GM19239 (cell line): ENCODE measurements at places on chromosomes 5 and 9.

- no peak for DNase-seq
These were observed 53.4 kb downstream of the INIP start for GRCh38 chr9:112664531-112664930.

DNA sequence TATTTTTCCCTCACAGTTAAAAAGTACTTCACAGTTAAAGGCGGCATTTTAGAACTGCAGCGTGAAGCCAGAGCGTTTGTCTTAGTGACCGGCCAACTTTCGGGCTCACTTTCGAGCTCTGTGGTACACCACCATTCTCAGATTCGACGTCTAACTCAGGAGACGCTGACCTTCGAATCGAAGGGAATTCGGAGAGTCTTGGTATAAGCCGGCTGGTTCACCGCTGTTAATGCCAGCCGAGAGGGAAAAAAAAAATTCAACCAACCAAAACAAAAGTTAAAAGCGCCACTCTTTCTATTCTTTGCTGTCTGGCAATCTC lies 544 bp upstream of the SNX24 start:
- DNase-seq: peak; percentile 56

DNA sequence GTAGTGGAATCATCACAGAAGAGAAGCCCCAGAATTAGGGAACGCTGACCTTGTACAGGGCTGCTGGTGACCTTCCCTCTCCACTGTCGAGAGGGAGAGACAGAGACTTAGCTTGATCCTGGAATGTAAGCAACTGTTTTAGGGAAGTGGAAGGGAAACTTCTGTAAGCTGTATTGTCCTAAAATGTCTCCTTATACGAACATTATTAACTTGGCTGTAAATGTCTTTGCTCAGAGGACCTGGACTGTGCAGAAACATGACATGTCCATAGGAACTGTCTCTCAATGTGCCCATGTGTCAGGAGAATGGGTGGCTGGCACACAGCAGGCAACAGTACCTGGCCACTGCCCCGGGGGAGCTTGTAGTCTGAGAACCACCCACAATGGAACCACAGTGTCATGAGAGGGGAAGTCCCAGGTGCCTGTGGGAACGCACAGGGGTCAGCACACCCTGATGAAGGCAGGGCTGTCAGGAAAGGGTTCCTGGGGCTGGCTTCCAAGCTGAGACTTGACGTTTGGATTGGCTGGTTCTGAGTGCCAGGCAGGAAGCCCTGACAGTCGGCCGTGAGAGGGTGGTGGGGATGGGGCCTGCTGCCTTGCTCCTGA lies 34.0 kb downstream of the DAP start:
- no peak for DNase-seq

DNA sequence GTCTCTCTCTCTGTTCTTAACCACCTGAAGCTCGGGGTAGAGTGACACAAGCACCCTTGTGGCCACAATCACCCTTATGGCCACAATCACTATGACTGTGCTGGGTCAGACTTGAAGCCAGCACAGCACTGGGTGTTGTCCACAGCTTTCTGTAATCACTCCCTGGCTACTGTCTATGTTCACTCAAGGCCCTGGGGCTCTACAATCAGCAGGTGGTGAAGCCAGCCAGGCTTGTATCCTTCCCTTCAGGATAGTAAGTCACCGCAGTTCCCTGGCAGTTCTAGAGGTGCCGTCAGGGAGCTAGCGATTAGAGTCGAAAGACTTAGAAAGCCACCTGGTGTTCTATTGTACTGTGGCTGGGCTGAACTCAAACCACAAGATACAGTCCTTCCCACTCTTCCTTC lies 44.2 kb downstream of the GDA start:
- DNase-seq: no peak

- DNase-seq: no peak
These were observed 123.7 kb upstream of the ANKH start for GRCh38 chr5:14995229-14995628.

GRCh38 chr5:43891112-43891511 lies 288.1 kb downstream of the NNT start:
- DNase-seq: no peak
